ENCODE measurements at places on chromosomes 11 and 22. TPM values are rescaled to one million over a fixed set of nuclear protein-coding genes. Genes with fewer than 3 reads are reported as not detected.
A peak's percentile ranks its signal among the peaks of the same experiment; 100 is the strongest.

Gene NXPE1
- not detected for total RNA-seq

Gene TESMIN
- 12.8 TPM for total RNA-seq

Gene SLC16A8
- total RNA-seq = not detected

DNA sequence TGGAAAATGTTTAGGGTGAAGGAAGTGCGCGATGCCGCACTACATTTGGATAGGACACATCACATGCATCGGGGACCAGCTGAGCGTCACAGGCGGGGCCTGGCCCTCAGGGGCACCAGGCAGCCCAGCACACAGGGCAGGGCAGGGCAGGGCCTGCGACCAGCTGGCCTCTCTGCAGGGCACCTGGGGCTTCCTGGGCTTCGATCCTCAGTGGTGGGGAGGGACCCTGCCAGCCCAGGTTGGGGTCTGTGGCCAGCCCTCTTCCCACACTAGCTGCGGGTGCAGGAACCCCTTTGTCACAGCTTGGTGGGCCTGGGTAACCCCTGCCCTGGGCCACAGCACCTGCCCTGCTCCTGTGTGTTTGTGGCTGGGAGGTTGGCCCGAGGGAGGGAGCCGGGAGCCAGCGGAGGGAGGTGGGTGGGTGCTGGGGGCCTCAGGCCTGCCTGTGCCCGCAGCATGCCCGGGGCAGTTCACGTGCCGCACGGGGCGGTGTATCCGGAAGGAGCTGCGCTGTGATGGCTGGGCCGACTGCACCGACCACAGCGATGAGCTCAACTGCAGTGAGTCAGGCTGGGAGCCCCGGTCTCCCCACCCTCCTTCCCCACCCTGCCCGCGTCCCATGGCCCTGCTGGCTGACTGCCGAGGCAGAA is 37.9 kb downstream of the ST14 start:
- peak; percentile 78 for DNase-seq

DNA sequence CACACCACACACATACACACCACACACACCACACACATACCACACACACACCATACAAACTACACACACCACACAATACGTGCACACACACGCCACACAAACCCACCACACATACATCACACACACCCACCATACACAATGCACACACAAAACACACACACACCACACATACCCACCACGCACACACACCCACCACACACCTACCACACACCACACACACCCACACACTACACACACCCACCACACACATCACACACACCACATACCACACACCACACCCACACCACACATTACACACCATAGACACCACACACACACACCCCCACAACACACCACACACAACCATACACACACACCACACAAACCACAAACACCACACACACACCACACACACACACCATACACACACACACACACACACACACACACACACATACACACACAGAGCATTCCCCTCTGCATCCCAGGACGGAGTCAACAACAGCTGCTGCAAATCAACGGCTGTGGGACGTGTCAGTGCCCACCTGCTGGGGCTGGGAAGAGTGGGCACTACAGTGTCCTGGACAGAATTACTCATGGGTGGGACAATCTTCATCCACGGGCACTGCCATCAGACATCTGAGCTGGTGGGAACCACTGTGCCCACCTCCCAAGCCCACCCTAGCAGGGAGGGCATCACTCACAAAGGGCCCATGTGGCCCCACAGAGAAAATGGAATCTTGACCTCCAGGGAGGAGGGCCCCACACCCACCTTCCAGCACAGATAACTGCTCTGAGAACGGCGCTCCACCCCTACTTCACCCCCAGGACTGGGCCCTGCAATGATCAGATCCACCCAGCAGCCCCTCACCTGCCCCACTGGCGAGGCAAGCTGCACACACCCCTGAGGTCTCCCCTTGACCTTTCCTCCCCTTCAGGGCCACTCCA is 8.4 kb downstream of the TP53I11 start:
- DNase-seq = no peak

DNA sequence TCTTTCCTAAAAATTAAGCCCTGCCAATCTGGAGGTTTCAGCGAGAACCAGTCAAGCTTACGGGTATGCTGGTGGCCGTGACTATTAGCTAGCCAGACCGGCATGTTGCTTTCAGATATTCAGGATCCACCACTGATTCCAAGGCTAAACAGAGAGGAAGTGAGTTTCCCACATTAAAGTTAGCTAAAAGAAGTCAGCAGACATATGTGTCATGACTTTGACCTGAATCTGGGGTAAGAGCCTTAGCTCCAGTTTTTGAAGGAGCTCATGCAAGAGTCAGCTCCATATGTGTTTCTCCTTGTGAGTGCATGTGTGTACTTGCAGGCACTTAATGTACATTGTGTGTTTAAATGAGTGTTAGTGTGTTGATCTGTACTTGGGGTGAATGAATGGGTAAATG is 1.4 kb downstream of the ZFPL1 start:
- DNase-seq = no peak

GRCh38 chr11:128737704-128738103 is 43.8 kb downstream of the FLI1 start:
- no peak for DNase-seq

GRCh38 chr22:50529897-50530579 is at the start of gene TYMP:
TYMP (minus strand) TSS chr22:50530012; CDS start chr22:50529709, 303 bp downstream.
- peak; percentile 81 for DNase-seq

DNA sequence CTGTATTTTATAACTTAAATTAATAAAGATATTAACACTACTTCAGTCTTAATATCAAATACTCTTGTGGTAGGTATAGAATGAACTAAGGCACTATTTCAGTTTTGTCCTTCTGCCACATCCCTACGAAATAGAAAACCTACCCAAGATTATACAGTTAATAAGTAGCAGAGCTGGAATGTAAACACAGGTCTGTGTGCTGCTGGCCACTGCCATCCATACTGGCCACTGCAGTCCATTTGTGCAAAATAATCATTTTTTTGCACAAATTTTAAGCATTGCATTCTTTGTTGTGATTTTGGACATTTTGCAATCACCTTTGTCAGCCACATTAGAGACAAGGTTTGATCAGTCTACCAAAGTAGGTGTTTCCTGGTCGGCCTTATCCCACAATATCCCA is 91.9 kb downstream of the ME3 start:
- no peak for DNase-seq

- DNase-seq = no peak
These were observed 29.0 kb downstream of the SPATA19 start for GRCh38 chr11:133816146-133816870.

GRCh38 chr22:19842393-19843106 is 12.1 kb downstream of the GNB1L start:
- DNase-seq = no peak

GRCh38 chr11:10413268-10413667 is 41.8 kb upstream of the AMPD3 start:
- peak; percentile 66 for DNase-seq

- DNase-seq = no peak
These were observed 7.2 kb upstream of the FLRT1 start for GRCh38 chr11:64028398-64029115.

DNA sequence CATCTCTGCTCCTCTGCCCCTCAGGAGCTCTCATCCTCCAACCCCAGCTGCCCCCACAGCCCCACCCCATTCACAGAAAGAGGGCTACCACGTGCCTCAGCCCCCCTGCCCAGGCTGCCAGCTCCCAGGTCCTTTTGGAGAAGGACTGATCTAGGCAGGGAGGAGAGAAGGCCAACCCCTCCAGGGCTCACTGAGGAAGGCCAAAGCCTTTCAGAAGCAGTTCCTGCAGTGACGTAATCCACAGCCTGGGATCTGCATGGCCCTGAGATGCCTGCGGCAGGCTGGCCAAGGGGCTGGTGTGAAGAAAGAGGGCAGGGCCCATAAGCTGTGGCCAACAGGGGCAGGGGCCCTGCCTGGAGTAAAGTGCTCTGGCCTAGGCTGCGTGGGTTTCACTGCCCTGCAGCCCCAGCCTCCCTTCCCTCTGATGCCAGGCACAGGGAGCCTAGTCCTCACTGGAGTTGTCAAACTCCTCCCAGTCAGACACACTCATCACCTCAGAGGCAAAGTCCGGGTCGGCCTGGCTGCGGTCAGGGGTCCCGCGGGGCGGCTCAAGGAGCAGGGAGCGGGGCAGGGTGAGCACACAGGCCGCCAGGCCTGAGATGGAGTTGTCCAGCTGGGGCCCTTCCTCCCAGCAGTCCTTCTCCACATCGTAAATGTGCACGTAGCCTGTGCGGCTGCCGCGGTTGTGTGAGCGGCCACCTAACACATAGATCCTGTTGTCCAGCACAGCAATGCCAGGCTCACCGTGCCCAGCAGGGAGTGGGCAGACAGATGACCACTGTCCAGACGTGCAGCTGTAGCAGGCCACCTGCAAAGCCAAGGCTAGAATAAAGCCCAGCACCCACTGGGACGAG is 4.2 kb upstream of the SCARF2 start:
- DNase-seq = no peak

All from M059J (cell line).